ENCODE measurements at places on chromosomes 1 and 21.

- no peak for DNase-seq
Observed at GRCh38 chr21:31195334-31196015, 148.6 kb downstream of the TIAM1 start.

DNA sequence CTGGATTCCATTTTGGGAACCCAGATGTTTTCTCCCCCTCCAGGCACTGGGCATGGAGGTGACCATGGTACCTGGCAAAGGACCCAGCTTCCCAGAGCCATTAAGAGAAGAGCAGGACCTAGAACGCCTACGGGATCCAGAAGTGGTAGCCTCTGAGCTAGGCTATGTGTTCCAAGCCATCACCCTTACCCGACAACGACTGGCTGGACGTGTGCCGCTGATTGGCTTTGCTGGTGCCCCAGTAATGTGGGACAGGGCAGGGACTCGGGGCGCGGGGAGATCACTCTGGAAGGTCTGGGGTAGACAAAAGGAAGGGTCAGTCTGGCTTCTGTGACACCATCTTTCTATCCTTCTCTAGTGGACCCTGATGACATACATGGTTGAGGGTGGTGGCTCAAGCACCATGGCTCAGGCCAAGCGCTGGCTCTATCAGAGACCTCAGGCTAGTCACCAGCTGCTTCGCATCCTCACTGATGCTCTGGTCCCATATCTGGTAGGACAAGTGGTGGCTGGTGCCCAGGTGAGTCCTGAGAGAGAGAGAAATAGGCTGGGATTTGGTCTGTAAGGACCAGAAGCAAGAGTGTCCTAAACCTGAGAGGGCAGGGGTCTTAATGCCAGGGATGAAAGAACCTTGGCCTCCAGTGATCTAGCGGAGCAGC is 1.6 kb downstream of the UROD start:
- no peak for DNase-seq

DNA sequence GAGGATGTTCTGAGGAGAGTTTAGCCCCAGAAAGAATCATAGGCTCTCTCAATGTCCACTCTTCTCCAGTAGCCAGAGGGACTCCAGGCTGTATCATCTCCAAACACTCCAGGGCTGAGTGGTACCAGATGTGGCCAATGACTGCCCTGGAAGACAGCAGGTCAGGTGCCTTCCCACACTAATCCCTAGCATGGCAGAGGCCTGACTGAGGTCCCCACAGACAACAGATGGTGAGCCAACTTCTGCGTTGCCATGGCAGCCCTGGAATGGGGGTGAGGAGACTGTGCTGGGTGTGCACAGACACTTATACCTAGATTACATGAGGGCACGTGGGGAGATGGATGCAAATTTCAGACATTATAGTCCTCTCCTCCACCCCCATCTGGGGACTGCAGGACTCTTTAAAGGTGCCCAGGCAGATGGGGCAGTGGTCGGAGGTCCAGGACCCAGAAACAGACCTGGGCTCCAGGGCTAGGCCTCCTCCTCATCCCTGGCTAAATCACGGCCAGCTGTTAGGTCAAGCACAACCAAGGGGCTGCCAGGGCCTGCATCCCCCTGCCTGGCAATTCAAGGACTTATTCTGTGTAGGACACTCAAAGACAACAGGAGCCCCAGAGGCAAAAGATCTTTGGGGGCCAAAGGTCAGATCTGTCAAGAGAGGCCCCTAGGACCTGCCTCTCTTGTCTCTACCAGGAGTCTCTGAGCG is 42.9 kb downstream of the CAMK2N1 start:
- DNase-seq, result no peak

DNA sequence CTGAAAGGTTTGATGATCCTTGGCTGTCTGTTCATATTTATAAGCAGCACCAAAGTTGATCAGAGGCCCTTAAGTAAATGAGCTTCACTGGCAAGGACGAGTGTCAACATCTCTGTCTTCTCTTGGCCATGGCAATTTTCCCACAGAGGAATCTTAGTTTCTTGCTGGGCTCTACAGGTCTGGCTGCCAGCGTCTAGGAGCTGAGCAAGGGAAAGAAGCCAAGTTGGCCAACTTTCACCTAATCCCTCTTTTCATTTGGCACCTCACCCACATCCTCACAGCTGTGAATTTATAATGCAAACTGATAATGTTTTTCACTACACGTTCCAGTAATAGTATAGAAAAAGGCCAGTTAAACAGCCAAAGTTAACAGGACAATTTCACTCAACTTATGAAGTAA is 99.0 kb upstream of the LBR start:
- no peak for DNase-seq

- DNase-seq, result no peak
Observed at GRCh38 chr1:67793562-67793961, 39.7 kb downstream of the GNG12 start.

DNA sequence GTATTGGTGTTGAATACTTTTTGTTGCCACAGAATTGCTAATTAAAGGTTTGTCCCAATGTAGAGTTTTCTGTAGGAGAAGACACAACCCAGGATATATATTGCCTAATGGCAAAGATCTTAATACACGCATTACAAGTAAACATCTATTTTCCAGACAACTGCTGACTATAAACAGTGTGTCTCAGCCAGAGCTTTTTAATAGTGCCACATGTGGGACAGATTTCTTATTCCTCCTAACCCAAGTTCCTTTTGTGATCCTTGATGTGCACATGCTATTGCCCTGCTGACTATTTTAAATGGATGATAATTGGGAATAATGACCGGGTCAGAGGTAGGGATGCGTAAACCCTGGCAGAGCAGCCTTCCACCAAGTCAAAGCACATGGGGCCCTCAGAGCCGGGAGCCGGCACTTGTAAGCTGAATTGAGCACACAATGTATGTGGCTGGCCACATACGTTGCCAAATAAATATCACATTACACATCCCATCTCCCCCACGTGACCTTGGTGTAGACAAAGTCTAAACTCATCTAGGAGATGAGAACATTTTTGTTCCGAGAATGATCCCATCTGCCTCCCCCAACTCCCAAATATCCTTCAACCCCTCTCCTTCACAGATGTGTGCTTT is 209.8 kb upstream of the NFIA start:
- no peak for DNase-seq

GRCh38 chr1:245074898-245075297 is 79.9 kb upstream of the KIF26B start:
- no peak for DNase-seq
